Activated T-cell treated with anti-CD3 and anti-CD28 coated beads, Interleukin-2, amount 50 U/mL, for 48 hours (primary cell): ENCODE measurements at places on chromosomes 3 and 15.

DNA sequence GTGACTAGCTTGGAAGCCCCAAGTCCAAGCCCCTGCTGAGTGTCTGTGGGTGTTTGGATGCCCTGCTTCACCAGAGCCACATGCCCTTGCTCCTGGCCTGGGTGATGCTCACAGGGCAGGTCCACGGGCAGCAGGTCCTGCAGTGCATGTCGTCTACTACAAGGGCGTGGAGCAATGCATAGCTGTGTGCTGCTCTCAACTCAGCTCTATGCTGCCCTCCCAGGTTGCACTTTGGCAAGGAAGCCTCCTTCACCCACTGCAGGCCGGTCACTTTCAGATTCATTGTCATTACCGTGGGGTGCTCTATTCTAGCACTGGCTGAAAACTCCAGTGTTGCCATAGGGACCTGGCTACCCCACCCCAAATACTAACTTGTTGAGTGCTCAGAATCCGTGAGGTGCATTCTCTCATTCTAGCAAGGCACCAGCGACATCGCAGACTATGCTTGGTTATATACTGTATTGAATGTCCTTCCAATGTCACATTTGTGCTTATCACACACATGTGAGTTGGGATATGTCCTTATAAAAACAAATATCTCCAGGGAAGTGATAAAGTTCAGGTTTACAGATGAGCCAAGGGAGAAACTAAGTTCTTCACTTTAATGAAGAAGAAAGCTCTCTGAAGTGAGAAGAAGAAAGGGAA lies 51.8 kb downstream of the GRAMD1C start:
- no peak for DNase-seq

- DNase-seq, result no peak
Measured at GRCh38 chr3:45872569-45872968, 13.8 kb upstream of the CCR9 start.

GRCh38 chr15:69059557-69059943 lies 45.1 kb downstream of the NOX5 start:
- DNase-seq, result no peak

DNA sequence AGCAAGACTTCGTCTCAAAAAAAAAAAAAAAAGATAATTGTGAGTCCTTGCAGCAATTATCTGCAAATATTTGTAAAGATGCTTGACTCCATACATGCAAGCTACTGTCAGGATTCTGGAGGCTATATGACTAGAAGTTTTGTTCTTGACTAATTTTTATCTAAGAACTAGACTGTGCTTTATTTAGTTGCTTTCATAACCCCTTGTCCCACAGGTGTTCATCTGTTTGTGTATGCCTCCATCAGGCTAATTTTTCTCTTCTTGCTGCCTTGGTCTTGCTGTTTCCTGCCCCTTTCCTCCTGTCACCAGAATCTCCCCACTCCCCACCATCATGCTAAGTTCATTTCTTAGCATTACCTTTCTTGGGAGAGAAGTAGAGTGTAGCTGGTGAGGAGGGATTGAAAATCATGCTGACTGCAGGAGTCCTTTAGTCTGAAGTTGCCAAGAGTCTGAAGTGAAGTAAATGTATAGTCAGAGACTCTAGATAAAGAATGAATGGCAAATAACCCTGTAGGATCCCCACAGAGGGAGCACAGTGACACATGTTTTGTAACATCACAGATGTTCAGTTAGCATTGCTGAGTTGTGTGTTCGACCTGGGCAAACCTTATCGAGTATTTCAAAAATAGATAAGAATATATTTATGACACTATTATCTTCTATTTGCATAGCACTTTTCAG lies 12.5 kb downstream of the ST3GAL6 start:
- no peak for DNase-seq

DNA sequence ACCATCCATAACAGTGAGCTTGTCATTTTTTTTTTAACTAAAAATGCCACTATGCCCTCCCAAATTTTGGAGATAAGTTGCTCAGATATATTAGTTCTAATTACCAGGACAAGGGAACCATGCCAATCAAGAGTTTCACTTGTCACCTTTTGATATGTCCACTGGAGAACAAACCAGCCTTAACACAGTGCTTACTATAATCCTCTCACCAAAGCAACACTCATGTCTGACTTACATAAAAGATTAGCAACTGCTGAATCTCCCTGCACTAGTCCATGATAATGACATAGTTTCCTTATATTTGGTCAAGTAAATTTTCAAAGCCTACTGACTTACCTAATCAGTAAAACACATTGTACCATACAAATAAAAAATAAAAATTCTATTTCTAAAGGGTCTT lies 44.4 kb downstream of the TTBK2 start:
- no peak for DNase-seq

GRCh38 chr3:42590989-42591756 lies 513 bp downstream of the SS18L2 start:
- no peak for DNase-seq

DNA sequence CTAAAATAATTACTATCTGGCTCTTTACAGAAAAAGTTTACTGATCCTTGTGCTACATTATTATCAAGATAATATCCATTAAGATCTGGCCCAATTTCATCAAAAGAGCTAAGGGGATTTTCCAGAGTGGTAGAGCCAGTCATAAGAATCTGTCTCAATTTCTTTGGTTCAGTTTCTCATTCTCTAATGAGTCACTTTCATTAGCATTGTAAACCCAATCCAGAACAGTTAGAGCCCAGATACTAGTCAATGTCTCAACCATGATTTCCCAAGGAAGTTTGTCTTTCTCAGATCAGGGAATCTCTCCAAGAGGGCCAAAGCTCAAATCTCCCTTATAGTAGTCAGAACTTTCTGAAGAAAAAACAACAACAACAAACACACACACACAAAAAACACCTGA lies 131.1 kb upstream of the PPP2R3A start:
- DNase-seq, result no peak

GRCh38 chr3:111864821-111865656 lies 6.0 kb downstream of the PHLDB2 start:
- no peak for DNase-seq

DNA sequence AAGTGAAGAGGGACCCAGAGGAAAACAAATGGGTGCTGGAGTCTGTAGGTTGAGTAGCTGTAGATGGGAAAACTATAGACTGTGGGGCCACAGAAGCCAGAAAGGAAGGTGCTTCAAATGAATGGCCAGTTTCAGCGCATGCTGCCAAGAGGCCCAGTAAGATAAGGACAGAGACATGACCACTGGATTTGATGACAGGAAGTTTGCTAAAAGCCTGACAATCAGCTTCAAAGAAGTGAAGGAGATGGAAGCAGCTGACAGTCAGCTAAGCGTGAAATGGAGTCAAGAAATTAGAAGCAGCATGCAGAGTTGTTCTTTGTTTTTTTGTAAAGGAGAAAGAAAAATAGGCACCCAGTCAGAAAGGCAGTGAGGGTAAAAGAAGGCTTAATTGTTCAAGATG lies 24.9 kb downstream of the TXNRD3 start:
- DNase-seq, result no peak

GRCh38 chr3:197317250-197317963 lies 19.0 kb upstream of the DLG1 start:
- DNase-seq, result no peak

- no peak for DNase-seq
Measured at GRCh38 chr3:186082150-186082549, 26.7 kb downstream of the ETV5 start.

DNA sequence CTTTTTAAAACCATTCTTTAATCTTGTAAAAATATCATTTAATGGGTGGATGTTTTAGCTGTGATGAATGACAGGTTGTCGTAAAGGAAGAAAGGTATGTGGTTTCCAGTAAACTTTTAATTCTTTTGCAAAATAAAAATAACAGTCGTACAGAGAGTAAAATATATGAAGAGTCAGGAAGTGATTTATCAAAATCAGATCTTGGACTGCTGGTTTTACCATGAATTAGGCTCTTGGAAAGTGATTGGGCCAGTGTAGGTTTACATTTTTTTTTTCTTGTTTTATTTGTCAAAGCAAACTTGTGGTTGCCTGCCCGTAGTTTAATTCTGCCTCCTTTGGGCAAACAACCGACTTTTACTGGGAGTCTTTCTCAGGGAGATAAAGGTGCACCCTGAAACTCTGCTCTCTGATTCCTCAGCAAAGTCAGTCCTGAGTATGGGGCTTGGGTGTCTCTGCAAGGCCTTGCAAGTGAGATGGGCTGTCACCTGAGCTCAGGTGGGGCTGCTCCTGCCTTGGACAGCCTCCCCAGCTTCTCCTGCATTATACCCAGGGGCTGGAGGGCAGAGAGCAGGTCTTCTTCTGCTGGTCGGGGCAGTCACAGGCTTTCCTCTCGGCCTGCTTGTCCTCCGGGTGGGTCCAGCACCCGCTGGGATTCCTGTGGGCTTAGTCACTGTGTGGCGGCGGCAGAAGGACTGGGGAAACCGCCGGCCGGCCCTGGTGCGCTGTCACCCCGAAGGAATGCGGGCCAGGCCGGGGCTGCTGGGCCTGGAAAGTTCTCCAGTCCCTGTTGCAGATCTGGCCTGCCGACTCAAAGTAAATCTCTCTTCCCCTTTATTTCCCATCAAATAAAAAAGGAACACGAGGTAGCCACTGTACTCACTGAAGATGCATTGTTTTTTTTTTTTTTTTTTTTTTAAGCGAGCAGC lies 79.0 kb downstream of the IGF1R start:
- no peak for DNase-seq

GRCh38 chr3:131694376-131694775 lies 191.6 kb upstream of the MRPL3 start:
- DNase-seq, result no peak

DNA sequence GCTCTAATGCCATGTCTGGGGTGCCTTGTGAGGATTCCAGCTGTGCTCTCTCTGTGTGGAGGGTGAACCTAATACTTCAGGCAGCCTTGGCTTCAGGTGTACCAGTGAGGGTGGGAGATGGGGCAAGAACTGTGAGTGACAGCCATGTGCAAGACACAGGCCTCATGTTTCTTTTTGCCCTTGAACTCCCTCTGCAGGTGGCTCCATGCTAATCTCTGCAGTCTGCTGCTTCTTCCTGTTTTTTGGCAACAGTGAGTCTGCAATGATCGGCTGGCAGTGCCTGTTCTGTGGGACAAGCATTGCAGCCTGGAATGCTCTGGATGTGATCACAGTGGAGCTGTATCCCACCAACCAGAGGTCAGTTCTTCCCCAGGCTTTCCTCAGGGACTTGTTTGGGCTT lies 189.3 kb downstream of the SV2B start:
- no peak for DNase-seq

DNA sequence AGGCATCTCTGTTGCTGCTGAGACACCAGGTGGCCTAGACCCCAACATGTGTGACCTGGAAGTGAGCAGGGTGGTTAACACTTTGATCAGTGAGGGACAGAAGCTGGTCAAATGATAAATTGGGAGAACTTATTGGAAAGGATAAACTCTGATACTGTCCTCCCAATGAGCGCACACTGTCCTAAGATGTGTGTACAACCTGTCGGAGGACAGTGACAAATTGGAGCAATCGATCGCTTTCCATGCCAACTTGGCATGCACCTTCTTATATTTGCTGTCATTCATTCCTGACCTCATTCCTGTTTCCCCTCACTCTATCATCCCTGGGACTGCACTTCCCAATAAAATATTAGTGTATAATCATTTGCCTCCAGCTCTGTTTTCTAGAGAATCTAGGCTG lies 198.7 kb upstream of the PROK2 start:
- no peak for DNase-seq

DNA sequence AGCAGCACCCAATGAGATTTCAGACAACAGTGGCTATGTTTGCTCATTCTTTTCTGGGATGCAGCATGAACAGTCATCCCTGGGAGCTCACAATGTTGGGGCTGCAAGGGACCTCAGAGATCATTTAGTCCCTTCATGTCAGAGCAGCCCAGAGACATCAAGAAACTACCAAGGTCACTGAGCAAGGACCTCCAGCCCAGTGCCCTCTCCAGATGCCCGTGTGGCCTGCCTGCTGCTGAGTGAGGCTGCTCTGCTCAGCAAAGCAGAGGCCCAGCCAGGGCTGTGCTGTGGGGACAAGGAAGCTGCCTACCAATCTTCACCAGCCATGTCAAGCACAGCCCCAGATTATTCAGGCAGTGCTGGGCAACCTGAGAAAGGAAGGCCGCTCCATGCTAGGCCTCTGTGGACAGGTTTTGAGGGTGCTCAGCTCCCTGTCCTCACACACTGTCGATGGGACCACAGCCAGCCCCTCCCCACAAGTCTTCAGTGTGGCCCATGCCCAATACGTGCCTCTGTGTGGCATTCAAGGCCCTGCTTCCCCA lies 99.7 kb downstream of the DAPK2 start:
- DNase-seq, result peak; percentile 13

- DNase-seq, result no peak
Measured at GRCh38 chr3:159453945-159454344, 534.7 kb upstream of the IL12A start.

DNA sequence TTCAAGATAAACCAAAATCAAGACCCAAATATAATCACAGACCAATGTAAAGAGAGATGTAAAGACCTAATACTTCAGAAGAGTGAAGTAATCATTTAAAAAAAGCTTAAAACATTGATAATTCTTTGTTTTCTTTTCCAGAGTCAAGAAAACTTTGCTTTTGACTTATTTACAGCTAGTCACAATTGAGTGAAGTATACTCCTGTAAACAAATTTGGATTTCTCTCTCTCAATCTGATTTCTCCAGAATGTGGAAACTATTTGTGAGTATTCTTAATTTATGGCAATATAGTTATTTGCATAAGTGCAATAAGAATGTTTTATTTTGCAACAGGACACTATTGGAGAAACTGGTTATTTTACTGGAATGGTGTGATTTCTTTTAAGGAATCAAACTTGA lies 43.7 kb upstream of the ZBTB20 start:
- no peak for DNase-seq

DNA sequence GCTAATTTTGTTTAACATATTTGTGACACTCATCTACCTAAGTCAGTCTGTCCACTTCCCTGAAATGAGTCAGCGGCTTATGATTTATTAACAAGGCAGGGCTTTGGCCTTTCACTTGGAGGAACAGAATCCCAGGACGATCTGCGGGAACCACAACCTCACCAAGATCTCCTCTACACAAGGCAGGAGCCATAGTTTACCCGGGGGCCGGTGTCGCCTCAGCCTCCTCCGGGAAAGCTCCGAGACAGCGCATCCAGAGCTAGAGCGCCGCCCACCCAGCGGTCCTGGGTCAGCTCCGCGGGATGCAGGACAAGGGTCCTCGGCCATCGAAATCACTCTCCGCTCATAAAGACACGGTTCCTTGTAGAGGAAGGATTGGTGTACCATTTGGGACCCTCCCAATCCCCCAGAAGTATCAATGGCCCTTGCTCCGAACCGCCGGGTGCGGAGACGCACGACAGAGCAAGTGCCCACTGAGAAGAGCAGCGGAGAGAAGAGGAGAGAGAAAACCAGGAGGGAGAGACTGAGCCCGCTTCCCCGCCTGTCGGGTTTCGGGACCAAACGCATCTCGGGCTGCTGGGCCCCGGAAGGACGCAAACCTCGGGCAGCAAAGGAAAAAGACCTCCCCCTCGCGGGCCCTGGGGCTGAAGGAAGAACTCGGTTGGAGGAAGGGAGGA lies 13.1 kb upstream of the ALCAM start:
- DNase-seq, result no peak

- DNase-seq, result no peak
Measured at GRCh38 chr3:81277853-81278252, 483.6 kb downstream of the GBE1 start.

- DNase-seq, result no peak
Measured at GRCh38 chr15:39154776-39155175, 426.1 kb upstream of the THBS1 start.

- peak; percentile 66 for DNase-seq
Measured at GRCh38 chr3:51955893-51956770, 951 bp downstream of the GPR62 start.
